ENCODE measurements at places on chromosomes 5 and 9.

DNA sequence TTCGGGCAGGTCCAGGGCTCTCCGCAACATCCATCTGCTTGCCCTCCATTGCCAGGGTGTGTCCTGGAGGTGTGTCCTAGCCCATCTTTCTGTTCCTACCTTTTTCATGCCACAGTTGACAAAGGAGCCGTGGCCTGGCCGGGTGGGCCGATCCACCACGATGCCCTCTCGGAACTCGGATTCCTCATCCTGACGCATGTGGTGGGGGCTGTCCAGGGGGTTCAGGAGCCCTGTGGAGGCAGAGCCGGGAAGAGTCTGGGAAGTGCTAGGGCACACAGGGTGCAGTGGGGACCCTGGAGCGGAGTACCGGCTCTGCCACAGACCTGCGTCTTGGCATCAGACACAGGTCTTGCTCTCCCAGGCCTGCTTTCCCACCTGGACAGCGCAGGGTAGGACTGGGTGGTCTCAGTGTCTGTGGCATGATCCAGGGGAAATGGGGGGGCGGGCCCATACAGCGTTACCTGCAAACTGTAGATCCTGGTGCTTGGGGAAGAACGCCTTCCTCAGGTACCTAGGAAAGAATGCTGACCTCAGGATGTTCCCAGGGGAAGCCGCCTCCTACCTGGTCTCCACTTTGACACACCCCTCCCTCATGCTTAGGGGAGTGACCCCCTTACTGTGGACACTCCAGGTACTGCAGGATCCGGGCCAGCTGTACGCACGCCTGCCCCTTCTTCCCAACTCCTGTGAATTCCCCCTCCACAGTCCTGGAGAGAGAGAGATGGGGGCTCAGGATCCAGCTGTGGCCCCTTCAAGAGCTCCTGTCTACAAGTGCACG, 3.5 kb downstream of the SPOUT1 start:
- no peak for DNase-seq

- no peak for DNase-seq
Observed at GRCh38 chr5:132629230-132629944, 28.6 kb upstream of the IL13 start.

GRCh38 chr9:127735530-127736185, 564 bp upstream of the TOR2A start:
- DNase-seq: no peak

DNA sequence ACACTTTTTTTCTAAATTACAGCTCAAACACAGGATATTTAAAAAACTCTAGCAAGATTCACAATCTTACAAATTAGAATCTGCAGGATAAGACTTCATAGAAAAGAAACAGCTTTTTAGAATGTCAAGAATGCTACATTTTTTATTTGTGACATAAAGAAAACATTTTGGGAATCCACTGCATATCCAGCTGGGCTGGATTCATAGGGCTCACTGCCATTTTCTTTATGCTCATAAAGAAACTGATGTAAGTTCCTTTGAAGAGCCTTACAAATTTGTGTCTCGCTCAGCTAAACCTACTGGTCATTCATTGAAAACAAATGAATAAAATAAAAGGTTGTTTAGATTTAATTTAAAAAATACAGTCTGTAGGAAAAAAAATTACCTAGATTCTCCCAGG, 332.3 kb downstream of the TRPM3 start:
- peak; percentile 32 for DNase-seq

DNA sequence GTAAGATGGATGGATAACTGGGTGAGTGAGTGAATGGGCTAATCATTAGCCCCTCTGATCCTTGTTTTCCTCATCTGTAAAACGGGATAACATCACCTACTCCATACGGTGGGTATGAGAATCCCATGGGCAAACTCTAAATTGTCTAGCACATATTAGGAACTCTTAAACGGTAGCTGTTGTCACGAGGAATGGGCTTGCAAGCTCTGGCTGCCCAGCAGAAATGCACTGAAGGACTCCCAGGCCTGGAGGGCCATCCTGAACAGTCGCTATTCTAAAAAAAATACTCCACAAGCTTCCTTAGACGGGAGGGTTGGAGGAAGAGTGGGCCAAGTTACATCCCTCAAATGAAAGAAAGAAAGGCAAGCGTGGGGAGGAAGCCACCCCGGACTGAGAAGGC, 711 bp upstream of the POU4F3 start:
- no peak for DNase-seq

GRCh38 chr5:68740226-68740910, 353.4 kb upstream of the SLC30A5 start:
- DNase-seq: no peak

DNA sequence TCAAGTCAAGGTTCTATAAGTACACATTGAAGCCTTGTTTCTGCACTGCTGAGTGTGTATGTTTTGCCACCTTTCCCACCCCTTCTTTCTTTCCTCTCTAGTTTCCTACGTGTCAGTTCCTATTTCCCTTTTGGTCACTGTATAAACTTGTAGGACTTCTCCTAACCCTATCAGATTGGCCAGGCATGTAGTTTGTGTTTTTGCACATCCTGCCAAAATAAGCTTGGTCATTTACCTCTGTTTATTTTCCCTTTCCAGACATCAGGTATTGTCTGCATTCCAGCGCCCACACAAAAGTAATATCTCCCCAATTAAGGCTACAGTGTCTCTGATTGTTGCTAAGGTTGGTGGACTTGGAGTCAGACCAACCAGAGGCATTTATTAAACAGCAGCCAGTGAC, 252.9 kb upstream of the MPDZ start:
- no peak for DNase-seq

GRCh38 chr5:34660444-34660843, 4.3 kb downstream of the RAI14 start:
- DNase-seq: no peak

GRCh38 chr5:60540856-60541805, 158.8 kb downstream of the DEPDC1B start:
- DNase-seq: no peak

DNA sequence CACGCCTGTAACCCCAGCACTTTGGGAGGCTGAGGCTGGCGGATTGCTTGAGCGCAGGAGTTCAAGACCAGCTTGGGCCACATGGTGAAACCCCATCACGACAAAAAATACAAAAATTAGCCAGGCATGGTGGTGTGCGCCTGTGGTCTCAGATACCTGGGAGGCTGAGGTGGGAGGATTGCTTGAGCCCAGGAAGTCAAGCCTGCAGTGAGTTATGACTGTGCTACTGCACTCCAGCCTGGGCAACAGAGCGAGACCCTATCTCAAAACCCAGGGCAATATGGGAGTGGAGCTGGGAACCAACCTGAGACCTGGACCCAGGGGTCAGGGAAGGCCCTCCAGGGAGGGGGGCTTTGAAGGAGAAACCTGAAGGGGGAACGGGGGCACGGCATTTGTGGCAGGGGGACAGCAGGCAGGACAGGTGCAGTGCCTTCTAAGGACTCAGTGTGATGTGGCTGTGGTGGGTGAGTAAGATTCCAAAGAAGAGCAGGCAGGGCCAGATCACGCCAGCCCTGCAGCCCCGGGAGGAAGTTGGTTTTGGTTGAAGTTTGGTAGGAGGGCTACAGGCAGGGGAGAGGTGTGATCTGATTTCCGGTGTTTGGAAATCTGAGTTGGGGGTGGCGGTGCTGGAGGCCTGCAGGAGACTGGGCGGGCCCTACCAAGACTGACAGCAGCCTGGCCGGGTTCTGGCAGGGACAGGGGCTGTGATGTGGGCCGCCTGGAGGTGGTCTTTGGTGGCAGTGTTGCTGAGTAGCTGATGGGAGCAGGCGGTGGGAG, 46.2 kb downstream of the NTNG2 start:
- DNase-seq: no peak

DNA sequence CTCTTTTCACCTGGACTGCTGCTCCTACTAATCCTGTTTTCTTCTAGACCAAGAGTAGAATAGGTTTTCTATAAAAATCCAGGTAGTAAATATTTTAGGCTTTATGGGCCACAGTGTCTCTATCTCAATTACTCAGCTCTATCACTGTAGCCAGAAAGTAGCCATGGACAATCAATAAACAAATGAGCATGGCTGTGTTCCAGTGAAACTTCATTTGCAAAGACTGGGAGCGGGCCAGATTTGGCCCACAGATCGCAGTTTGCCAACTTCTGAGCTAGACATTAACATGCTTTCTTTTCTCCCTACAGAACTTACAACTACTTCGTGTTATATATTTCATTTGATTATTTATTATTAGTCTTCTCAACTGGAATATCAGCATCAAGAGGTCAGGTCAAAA, 30.2 kb downstream of the BRINP1 start:
- DNase-seq: no peak

- DNase-seq: no peak
Observed at GRCh38 chr5:61289669-61290306, 42.3 kb upstream of the ZSWIM6 start.

DNA sequence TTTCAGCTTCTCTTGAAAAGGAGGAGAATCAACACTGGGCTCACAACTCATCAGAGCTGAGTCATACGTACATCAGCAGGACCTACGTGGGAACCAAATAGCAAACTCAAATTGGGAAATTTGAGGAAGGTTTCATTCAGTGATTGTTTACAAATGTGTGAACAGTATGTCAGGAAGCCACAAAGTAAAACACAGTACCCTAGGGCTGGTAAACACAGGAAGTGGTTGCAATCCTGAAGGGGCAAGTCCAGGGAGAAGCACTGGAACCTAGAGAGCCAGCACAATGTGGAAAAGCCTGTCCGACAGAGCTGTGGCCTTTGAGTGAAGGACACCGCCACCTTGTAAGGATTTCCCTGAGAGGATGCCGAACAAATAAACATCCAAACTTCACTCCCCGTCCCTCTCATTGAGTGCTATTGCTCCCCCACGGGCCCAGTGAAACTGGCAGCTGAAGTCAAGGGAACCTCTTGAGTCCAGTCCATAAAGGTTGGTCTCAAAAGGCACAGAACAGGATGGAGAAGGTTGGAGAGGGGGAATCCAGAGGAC, 26.7 kb upstream of the RICTOR start:
- DNase-seq: no peak

DNA sequence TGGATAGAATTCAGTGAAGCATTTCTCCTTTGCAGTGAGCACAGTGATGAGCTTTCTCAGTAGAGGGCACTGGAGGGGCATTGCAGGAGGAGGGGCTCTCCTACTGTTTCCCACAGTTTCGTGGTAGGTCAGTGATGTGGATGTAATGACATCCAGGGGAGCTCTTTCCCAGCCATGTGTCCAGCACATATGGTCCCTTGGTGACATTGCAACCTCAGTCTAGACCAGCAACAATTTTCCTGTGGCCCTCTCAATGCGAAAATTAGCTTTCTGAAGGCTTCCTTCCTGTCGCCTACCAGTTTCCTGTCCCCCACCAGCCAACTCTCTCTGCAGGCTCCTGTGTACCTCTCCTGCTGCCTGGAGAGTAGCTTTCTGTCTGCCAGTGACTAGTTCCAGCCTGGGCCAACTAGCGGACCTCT, 6.9 kb upstream of the PDCL start:
- no peak for DNase-seq

DNA sequence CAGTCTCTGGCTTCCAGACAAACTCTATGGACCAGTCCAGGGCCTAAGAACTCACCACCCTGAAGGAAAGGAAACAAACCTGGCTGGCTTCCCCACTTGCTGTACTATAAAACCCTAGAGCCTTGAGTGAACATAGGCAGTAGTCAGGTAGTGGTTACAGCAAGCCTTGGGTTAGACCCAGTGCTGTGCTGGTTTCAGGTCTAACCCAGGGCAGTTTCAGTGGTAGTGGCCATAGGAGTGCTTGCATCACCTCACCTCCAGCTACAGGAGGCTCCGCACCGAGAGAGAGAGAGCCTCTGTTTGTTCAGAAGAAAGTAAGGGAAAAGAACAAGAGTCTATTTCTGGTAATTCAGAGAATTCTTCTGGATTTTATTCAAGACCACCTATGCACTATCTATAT, 714.1 kb upstream of the CDH10 start:
- no peak for DNase-seq

- DNase-seq: no peak
Observed at GRCh38 chr5:7845557-7845956, 5.4 kb downstream of the CFAP90 start.
